Activated CD4-positive, alpha-beta T cell treated with anti-CD3 and anti-CD28 coated beads, Interleukin-2, amount 50 U/mL, for 4 hours (primary cell): ENCODE measurements at places on chromosomes 3 and 15.

GRCh38 chr3:73743551-73743950, 118.8 kb upstream of the PDZRN3 start:
- DNase-seq = no peak

DNA sequence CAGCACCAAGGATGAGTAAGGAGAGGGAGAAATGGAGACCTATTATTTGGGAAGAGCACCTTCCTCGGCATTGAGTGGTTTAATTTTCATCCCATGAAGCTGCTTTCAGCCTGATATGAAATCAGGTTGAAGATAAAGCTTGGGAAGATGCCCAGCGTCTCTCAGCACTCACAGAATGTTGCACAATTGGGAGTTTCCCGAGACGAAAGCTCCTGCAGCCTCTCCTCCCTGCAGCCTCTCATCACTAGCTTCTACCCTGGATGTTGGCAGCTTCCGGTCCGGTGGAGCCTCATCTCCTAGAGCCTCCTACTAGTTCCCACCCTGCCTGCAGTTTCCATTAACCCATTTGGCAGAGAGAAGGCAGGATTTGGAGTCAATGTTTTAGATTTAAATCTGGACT, 40.3 kb downstream of the EDEM1 start:
- no peak for DNase-seq

DNA sequence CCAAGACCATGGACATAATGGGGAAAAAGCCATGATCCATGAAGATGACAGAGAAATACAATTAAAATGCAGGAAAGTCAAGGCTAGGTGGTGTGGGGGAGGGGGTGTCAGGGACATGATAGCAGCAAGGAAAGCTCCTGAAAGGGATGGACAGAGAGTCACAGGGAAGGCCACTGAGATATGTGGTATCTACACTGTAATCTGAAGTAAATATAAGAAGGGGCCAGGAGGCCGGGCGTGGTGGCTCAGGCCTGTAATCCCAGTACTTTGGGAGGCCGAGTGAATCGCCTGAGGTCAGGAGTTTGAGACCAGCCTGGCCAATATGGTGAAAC, 62.5 kb downstream of the FOXP1 start:
- no peak for DNase-seq

DNA sequence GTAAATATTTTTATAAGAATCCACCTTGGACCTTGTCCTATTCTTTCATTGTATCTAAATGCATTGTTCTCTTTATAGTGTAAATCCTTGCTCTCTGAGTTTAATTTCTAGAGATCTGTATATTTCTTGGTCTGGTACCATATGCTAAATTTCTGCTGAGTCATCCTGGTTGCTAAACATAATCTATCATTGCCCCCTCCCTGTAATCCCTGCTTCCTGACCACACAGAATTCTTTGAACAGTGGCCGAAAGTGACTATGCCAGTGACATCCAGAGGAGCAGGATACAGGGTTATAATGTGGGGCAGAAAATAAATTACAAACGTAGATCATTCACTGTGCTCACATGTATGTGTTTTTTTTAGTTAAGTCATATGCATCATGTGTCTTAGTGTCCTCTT, 143.1 kb downstream of the DIPK2A start:
- DNase-seq = no peak

GRCh38 chr15:35566991-35567390, 21.0 kb upstream of the DPH6 start:
- DNase-seq = no peak

- DNase-seq = no peak
Measured at GRCh38 chr15:84714821-84715220, 1.1 kb downstream of the SEC11A start.
